Activated gamma-delta T cell treated with anti-CD3 and anti-CD28 coated beads, Interleukin-2, amount 50 U/mL, for 16 hours (primary cell): ENCODE measurements at places on chromosomes 1 and 21.

- DNase-seq: no peak
Observed at GRCh38 chr1:85862456-85862855, 154.2 kb upstream of the ZNHIT6 start.

- no peak for DNase-seq
Observed at GRCh38 chr21:45562965-45563364, 20.7 kb upstream of the SLC19A1 start.

DNA sequence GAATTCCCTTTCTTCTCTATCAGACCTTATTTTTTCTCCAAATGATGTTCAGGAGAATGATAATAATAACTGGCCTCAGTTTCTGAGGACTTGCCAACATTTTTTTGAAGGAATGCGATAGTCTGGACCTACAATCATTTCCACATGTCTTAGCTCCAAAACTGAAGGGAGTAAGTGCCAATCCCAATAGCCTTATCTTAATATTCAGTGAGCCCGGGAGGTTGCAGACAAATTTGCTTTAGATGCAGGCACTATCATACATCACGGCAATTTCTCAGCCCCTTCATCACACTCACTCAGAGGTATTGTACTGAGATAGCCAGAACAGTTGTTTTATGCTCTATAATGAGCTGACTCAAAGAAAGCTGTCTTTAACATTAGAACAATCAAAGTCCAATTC lies 796.9 kb downstream of the ADGRL2 start:
- no peak for DNase-seq

DNA sequence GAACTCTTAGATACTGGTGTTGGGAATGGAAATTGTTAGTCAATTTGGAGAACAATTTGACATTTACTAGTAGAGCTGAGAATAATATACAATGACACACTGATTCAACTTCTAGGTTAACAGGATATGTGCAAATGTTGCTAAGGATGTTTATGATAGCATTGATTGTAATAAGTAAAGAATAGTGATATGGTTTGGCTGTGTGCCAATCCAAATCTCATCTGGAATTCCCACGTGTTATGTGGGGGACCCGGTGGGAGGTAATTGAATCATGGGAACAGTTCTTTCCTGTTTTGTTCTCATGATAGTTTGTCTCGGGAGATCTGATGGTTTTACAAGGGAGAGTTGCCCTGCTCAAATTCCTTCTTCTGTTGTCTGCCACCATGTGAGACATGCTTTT lies 302.4 kb upstream of the TMPRSS15 start:
- DNase-seq: no peak

DNA sequence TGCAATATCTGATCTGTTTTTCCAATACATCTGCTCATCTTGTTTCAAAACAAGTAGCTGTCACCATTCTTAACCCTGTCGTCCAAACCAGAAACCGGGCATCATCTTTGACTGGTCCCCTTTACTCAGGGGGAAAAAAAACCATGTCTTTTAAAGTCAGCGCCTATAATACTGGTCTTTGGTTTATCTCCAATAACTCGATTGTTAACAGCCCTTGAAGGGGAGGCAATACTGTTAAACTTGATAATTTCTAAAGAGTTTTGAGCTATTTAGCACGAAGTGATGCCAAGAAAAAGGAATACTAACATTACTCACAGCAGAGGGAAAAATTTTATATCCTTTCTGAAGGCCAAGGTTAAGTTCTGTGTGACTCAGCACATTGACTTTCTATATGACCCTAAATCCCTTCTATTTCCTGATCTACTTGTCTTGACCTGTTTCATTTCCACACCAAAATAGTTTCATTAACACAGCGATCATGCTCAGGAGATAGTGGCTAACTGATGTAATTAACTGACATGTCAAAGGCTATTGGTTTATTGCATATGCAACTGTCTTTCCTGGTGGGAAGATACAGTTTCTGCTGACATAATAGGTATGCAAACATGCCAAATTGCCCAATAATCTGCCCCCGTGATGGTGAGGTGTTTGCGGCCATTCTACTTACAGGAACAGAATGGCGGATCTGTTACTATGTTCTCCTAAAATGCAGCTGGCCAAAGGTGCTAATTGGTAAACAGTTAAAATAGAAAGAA lies 59.1 kb downstream of the NFIA start:
- no peak for DNase-seq

DNA sequence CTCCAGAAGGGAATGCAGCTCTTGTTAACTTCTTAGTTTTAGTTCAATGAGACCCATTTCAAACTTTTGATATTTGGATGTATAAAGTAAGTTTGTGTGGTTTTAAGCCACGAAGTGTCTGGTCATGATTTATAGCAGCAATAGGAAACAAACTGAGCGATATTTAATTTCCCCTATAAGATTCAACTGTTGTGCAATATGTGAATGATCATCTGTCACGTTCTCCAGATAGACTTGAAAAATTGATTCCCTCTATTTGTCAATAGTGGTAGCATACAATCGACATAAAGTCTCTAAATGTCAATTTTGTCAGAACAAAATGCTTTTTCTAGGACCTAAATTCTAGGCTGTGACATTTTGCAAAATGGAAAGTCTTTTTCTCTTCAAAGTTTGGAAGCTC lies 240.1 kb downstream of the KCTD3 start:
- no peak for DNase-seq

- no peak for DNase-seq
Observed at GRCh38 chr1:19344372-19344810, 32.3 kb downstream of the SLC66A1 start.

GRCh38 chr1:182080955-182081582 lies 19.6 kb upstream of the ZNF648 start:
- DNase-seq: no peak

DNA sequence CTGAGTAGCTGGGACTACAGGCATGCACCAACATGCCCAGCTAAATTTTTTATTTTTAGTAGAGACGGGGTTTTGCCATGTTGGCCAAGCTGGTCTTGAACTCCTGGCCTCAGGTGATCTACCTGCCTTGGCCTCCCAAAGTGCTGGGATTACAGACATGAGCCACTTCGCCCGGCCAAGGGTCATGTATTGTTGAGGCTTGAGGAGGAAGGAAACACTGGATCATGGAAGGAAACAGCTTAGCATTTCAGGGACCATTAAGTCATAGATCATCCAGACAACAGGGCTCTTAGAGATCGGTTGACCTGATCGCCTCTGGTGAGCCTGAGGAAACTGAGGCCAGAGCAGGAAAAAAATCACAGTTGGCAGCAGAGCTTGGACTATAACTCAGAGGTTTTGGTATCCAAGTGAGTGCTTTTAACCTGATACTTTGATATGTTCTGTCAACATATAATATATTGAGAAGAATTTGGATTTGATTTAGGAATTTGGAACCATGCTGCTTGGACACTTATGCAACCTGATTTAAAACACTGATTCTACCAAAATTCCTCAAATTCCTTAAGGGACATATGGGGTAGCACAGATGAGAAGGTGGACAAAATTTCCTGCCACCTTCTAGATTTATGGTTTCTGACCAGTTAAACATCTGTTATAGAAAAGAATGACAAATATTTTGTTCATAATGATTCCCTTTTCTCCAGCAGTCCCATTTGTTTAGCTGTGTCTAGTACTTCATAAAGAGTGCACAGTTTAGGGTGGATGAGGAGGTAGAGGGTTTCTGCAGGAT lies 13.1 kb upstream of the BMP8A start:
- no peak for DNase-seq

DNA sequence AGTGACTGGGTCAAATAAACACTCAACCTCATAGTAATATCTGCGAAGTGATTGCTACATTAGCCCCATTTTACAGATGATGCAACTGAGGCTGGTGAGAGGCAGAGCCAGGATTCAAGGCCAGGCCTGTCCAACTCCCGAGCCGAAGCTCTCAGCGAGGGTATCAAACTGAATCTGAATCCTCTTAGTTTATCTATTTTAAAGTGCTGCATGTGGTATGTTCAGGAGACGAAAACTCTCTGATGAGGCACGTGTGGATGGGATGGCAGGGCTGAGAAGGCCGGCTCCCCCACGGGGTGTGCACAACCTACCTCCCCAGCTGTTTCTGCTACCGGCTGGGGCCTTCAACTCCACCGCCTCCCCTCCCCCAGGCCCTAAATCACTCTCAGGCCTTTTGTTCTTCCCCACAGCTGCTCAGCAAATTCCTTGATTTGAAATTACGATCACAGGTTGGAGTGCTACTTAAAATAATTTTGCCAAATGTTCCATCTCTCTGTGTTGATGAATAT lies 171.8 kb downstream of the TOMM20 start:
- no peak for DNase-seq

GRCh38 chr1:224058303-224058702 lies 55.6 kb upstream of the FBXO28 start:
- DNase-seq: no peak

DNA sequence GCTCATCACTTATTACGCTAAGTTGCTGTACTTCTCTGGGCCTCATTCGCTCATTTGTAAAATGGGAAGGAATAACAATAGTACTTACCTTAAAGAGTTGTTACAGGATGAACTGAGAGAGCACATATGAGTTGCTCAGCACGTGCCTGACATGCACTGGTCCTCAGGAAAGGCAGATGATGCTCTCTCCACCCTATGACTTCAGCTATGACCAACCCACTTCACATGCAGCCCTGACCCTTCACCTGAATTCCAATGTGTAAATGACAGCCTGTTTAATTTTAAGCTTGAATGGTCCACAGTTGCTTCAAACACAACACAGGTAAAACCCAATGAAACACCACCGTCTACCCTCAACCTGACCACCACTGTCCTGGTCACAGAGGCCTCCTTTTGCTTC lies 32.9 kb downstream of the GADD45A start:
- no peak for DNase-seq

GRCh38 chr1:117814856-117815797 lies 114.3 kb downstream of the GDAP2 start:
- no peak for DNase-seq

GRCh38 chr1:148362216-148362611 lies 120.9 kb downstream of the PPIAL4G start:
- no peak for DNase-seq

- no peak for DNase-seq
Observed at GRCh38 chr1:243582326-243582725, 267.7 kb downstream of the AKT3 start.

GRCh38 chr21:44299458-44300261 lies at the start of gene PFKL:
Gene PFKL (plus strand): TSS chr21:44300053. CDS start chr21:44300106, 53 bp downstream.
- DNase-seq: peak; percentile 20

GRCh38 chr1:116971965-116972673 lies 29.4 kb upstream of the CD101 start:
- DNase-seq: no peak

DNA sequence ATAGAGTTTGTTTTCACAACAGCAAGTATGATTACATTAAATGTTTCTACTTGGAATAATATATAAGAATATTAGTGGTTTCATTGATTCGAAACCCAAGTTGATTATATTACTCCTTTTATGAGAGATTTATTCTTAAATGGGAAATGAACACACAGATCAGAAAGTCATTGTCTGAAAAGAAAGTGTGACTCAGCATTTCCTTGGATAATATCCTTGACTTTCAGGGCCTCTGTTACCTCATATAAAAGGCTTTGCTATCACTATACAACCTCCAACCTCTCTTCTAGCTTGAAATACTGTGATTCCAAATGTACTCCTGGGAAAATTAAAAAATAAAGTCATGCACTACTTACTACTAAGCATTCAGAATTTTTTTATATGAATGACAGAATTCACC lies 295.3 kb upstream of the LYPLAL1 start:
- DNase-seq: no peak

GRCh38 chr1:209168204-209168603 lies 415.3 kb upstream of the CAMK1G start:
- DNase-seq: no peak

GRCh38 chr1:230797942-230798365 lies 50.8 kb downstream of the CAPN9 start:
- no peak for DNase-seq

DNA sequence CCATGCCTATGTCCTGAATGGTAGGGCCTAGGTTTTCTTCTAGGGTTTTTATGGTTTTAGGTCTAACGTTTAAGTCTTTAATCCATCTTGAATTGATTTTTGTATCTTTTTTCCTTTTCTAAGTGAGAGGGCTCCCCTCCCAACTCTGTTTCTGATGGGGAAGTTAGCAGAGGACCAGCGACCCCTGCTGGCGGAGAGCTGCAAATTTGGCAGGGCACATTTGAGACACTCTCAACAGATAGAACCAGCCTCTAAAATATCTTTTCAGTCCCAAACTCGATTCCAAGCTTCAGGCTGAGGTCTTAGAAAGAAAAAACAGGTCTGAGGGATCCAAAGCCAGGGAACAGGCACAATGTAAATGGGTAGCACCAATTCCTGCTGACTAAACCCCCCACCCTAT lies 32.5 kb downstream of the LRRC3 start:
- DNase-seq: no peak

DNA sequence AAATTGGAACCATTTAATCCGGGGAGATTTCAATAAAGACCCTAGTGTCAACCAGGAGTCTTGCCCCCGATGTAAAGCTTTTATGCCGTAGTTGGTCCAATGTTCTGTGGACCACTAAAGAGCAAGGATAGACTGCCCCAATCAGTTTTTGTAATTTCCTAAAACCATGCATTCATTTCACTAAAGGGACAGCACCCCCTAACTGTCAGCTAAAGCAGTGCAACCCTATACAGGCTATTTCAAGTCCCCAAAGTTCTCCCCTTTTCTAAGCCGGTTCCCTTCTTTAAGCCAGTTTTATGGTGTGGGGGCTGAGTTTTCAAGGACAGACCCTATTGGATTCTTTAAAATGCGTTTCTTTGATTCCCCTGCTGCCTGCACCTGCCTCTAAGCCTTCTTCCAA lies 12.7 kb upstream of the PDPN start:
- no peak for DNase-seq

- DNase-seq: no peak
Observed at GRCh38 chr1:184176058-184176457, 124.5 kb downstream of the TSEN15 start.

DNA sequence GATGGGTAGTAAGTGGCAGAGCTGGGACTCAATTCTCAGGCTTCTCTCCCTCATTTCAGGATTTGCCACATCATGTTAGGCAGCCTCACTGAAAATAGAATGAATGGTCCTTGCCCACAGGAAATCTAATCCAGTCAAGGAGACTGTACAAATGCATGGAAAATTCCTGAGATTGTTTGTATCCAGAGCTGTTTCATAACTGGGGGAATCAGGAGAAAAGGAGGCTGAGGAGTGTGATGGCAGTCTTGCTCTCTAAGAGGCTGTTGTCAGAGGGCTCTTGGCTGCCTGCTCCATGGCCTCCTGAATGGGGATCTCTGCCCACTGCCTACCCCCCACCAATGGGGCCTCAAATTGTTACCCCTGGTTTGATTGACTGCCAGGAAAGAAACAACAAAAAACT lies 141.9 kb upstream of the TNR start:
- no peak for DNase-seq

DNA sequence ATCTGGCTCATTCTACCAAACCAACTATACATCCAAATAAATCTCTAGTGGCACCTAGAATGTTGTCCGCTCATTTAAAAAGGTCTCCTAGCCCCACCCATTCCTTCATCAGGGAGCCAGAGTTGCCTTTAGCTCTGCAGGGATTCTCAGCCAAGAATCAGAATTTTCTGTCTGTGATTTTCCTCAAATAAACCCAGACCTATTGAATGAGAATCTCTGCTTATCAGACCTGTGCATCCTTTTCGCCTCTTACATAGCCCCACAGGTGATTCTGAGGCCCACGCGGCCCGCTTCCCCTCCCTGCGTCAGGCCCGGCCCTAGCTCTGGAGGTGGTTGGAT lies 410 bp upstream of the TDRD5 start:
- DNase-seq: no peak
